ENCODE measurements at places on chromosomes 12 and 14.
A peak's percentile ranks its signal among the peaks of the same experiment; 100 is the strongest.

DNA sequence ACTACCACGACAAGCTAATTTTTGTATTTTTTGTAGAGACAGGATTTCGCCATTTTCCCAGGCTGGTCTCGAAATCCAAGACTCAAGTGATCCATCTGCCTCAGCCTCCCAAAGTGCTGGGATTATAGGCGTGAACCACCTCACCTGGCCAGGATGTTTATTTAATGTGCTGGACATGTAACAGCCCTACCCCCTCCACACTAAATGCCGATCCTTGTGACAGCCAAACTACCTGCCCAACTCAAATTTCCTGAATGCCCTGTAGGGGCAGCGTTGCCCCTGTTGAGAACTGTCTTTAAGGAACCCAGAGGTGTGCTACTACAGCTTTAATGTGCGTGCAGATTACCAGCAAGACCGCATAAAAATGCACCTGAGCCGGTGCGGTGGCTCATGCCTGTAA is 48.1 kb downstream of the KCNK13 start:
- DNase-seq, result no peak

GRCh38 chr12:52708010-52708409 is 4.7 kb upstream of the KRT77 start:
- DNase-seq, result no peak

DNA sequence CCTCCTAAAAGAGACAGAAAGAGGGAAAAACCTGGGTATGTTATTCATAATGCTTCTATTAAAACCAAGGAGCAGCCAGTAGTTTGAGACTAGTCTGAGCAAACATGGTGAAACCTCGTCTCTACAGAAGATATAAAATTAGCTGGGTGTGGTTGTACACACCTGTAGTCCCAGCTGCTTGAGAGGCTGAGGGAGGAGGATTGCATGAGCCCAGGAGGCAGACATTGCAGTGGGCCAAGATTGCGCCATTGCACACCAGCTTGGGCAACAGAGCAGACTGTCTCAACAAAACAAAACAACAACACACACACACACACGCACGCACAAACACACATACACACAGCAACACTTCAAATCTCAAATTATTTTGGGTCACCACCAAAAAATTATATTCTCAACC is 27.8 kb downstream of the HECTD4 start:
- no peak for DNase-seq

- DNase-seq, result no peak
These were observed 42.9 kb downstream of the P2RX4 start for GRCh38 chr12:121252712-121253345.

DNA sequence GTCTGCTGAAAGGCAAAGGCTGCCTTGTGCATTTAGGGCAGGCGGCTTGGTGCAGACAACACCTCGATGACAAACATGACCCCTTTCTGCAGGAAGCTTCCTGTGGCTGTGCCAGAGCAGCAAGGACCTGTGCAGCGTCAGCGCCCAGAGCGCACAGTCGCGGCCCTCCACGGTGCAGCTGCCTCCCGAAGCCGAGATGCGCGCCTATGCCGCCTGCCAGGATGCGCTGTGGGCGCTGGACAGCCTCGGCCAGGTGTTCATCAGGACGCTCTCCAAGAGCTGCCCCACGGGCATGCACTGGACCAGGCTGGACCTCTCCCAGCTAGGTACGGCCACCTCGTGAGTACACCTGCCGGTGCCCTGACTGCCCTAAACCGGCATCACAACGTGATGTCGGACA is 57.3 kb downstream of the ANKRD9 start:
- no peak for DNase-seq

- no peak for DNase-seq
These were observed 71.0 kb downstream of the RCOR1 start for GRCh38 chr14:102663440-102663839.

- DNase-seq, result peak; percentile 14
These were observed 17.9 kb upstream of the DCAF5 start for GRCh38 chr14:69170839-69171238.

- no peak for DNase-seq
These were observed 8.0 kb downstream of the RPS29 start for GRCh38 chr14:49578141-49578540.

DNA sequence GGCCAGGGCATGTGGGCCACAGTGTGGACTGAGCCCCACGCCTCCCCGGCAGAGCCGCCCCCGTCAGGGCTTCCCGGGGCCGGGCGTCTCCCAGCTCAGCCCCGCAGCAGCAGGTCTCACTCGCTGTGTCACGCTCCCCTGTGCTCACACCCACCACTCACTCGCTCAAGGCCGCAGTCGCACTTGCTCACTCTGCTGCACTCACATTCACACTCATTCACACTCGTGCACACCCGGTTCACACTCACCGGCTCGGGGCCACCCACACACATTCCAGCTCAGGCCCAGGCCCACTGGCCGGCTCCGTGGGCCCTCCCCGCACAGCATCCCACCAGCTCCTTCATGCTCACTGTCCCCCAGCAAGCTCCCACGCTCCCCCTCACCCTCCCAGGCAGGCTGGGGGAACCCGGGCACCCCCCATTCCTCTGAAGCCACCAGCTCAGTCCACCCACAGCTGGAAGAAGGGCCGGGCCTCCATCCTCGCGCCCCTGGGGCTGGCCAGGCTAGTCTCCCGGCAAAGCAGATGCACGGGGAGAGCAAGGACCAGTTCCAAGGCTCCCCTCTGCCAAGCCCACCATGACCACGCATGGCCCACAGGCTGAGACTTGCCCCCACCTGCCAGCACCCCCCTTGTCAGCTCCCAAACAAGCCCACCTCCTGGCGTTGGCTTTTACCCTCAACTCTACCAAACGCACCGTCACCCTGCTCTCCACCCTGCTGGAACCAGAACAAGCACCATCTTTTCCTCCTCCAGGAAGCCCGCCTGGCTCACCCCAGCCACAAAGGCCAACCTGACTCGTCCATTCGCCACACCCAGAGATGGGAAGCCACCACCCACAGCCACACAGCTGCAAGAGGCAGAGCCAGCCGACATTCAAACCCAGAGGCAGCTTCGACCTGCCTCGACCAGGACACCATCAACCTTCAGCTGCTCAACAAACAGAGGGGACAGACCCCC is 28.0 kb downstream of the NCOR2 start:
- no peak for DNase-seq

DNA sequence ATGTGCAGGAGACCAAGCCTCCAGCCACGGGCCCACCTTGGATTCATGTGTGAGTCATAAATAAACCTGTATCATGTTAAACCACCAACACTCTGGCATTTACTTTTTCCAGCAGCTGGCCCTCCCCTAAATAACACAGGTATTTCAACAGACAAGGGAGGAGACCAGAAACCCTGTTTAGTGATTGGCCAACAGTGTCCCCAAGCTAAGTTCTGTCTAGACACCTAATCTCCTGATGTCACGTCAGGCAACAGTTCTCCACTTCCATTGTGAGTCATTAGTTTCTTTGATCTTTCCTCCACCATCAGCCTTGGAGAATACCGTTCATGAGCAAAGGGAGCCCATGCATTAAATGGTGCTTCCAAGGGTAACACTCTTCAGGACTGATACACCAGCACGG is 196.9 kb downstream of the TMEM132C start:
- no peak for DNase-seq

- DNase-seq, result peak; percentile 85
These were observed 161.2 kb downstream of the RERGL start for GRCh38 chr12:17928708-17929366.

DNA sequence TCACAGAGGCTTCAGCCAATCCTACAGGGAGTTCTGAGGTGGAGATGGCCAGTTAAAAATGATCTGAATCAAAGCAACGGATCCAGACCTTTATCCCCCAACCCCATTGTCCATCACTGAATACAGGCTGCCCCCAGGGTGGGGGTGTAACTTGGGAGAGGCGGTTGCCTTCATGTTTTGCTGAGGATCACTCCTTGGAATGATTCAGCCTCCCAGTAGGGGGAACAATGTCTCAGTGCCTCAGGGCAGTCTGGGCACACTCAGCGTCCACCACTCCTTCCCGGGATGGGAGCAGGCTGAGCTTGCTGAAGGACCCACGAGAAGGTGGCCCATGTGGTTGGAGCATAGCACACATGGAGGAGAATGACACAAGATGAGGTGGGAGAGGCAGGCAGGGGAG is 60.2 kb downstream of the RFX4 start:
- no peak for DNase-seq

DNA sequence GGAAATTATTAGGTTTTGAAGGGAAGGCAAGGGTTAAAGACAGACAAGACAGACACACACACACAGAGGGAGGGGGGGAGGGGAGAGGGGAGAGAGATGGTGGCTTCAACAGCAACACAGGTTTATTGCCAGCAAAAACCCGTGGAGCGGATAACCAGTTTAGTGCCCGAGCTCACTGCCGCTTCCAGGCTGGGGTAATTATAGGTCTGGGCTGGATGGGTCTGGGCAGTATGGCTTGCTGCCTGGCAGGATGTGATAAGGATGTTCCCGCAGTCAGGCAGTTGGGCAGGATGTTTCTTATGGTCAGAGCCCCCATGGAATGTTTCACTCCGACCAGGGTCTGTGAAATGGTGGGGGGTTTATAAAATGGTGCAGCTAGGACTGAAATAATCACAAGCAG is 4.4 kb upstream of the TDRD9 start:
- DNase-seq, result no peak

DNA sequence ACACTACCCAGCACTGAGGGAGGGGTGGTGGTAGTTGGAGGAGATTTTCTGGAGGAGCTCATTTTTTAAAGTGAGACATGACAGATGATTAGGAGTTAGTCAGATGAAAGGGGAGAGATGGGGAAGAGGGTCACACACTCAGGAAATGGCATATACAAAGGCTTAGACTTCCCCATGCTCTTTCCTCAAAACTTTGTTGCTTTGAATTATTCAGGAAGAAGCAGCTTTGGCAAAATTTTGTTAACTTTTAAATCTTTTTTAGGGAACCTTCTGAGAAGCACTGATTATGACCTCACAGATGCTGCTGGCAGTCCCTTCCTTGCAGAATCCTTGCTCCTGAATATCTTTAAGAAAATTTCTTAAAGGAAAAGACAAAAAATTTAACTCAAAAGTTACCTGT is 19.8 kb downstream of the ALDH6A1 start:
- no peak for DNase-seq

DNA sequence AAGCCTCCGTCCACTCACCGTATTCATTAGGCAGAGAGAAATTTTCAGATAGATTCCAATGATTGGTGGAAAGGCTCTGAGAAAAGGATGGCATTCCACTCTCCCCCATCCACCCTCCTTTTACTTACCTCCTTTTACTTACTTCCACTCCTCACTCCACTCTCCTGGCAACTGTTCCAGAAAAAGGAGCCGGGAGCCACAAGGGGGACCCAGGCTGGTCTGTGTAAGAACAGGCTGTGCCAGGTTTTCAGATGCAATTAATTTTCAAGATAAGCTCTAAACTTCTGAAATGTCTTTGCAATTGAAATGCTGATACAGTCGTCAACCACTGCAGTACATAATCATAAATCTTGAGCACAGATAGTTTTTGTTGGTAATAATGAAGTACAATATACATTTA is 248.8 kb downstream of the ANO6 start:
- no peak for DNase-seq

DNA sequence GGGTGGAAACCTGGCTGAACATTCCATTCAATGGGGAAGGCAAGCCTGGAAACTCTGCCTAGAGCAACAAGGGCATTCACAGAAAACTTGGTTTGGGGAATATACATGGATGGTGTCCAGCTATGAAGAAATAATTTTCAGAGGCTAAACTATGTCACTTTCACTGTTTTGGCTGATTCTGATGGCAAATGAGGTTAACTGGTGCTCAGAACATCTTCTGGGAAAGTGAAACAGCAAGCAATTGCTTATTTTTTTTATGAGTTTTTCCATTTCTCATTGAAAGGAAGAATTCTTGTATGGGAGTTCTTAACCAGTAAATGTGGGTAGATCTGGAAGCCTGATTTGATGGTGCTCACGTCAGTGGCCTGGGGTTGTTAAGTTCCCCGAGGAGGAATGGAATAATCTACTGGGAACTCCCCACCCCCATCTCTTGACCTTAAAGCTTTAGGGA is 132.8 kb upstream of the BTG1 start:
- DNase-seq, result no peak

- DNase-seq, result peak; percentile 53
These were observed 202.0 kb upstream of the AMIGO2 start for GRCh38 chr12:47281667-47282171.

- DNase-seq, result no peak
These were observed 198.5 kb upstream of the PWP1 start for GRCh38 chr12:107487011-107487680.

- no peak for DNase-seq
These were observed 26.8 kb downstream of the FLVCR2 start for GRCh38 chr14:75604979-75605851.

- DNase-seq, result no peak
These were observed 79.9 kb downstream of the SPRING1 start for GRCh38 chr12:116657921-116658495.

GRCh38 chr14:22650046-22650739 is 6.0 kb upstream of the OR6J1 start:
- no peak for DNase-seq

GRCh38 chr12:126874427-126875026 is 1392.4 kb upstream of the TMEM132C start:
- DNase-seq, result peak; percentile 11

- no peak for DNase-seq
These were observed 183.8 kb downstream of the CCDC59 start for GRCh38 chr12:82174383-82174782.

- DNase-seq, result no peak
These were observed 105.6 kb downstream of the PCNX1 start for GRCh38 chr14:71012888-71013287.

GRCh38 chr12:116980083-116980482 is 69.3 kb downstream of the FBXW8 start:
- DNase-seq, result no peak

DNA sequence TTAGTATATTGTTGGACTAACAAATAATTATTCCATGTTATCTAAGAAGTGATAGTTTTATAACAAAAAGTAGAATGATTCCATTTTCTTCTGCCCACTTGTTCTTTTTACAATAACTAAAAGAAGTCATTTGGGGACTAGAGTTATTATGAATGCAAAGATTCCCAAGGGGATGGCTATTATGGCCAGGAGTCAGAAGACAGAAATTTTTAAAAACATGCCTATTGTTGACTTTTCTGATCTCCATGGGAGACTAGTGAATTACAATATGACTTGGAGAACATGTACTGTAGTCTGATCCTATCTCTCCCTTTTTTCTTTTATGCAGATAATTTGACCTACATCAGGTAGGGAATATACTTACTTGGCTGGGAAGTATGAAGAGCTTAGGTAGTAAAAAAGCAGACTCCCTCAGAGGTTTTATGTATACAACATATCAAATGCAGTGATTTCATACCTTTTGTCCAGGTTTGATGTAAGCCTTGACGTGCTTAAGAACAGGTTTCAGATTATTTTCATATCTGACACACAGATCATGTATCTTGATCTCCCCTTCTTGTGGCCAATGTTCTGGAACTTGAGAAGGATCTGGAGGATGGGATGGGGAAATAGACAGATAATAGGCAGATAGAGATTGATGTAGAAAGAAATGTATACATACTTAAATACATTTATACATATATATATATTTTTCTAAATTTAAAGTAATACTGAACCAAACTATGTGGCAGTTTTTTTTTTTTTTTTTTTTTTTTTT is 41.0 kb upstream of the KCNJ8 start:
- peak; percentile 9 for DNase-seq

- peak; percentile 72 for DNase-seq
These were observed 594 bp downstream of the ZCCHC8 start for GRCh38 chr12:122499991-122500684.
